BE2C (cell line): ENCODE measurements at places on chromosomes 5 and 9.

DNA sequence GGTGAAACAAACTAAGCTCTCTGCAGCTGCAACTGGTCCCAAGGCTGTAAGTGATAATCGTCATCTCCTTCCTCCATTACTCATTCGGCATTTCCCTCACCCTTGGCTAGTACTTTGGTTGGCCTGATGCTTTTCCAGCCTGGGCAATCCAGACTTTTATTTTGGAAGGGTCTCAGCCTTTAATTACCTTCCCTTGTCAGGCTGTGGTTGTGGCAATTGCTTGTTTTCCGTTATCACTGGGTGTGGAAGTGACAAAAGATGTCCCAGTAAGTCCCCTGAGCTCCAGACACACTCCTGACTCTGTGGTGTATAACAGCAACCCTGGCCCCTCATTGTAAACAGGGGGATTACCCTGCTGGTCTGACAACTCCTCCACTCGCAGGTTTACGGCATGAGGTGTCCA, 6.3 kb upstream of the FAF2 start:
- no peak for DNase-seq

DNA sequence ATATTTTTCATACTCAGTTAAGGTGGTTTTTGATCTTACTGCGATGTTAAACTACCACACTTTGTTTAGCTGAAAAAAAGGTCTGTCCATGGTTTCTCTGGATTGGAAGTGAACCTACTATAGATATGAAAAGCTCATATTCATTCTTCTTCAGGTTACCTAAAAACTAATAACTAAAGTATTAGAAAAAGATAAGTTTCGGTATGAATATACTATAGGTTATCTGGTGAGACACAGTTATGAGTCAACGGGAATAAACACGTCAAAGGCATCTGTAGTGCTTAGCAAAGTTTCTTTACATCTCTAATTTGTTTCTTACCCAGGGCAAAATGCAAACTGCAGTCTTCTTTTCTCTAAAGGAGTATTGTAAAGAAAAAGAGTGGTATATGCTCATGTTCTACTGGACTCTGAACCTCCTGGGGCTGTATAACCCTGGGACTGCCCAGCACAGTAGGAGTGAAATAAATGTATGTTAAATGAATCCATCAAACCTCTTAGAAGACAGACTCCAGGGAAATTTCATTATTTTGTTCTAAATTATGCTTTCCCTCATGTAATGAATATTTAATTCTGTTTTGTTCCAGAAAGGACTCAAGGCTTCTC, 521.9 kb downstream of the PDE4D start:
- no peak for DNase-seq

DNA sequence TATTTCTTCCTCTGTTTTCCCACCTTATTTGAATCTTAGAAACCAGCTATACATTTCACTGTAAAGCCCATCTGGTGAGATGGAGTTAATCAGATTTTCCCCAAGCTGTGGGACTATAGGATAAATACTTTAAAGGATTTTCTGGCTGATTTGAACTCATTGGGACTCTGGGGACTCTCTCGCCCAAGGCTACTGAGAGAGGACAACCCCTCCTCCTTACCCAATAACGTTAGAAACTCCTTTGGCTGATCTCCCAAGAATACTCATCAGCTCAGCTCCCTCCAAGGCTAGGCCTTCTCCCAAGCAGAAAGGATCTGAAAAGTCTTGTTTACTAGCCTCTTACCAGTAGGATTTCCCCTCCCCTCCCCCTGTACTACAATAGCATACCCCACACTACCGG, 1.5 kb upstream of the GLRA1 start:
- no peak for DNase-seq

DNA sequence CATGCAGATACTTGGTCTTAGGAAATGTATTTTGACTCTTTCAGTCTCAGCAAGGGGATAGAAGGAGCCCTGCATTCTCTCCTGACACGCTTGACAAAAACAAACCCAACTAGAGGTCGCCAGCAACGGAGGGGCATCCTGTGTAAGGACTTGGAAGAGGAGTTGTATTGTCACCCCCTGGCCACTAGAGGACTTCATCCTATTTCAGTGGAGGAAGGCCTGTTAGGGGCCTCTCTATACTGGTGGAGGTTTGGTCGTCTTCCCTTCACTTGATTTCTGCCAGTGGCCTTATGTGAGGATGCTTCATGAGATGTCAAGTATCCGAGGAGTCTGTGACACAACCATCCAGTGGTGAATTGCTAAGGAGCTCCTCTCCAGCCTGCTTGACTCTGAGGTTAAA, 122.8 kb upstream of the STC2 start:
- DNase-seq: peak; percentile 52

DNA sequence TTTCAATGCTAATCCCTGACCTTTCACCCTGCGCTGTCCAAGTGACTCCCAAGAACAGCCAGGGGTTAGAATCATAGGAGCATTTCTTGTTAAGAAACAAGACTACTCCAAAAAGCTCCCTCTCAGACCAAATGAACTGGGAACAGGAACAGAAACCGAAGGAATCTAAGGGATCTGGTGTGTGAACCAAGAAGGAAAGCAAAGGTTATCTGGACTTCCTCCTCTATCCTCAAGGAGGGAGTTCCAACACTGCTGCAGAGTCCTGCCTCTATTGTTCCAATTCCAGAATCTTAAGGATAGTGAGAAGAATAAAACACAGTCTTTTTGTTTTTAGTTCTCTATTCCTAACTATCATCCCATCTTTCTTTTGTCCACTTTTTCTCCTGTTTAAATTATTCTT, 87.2 kb downstream of the EPB41L4A start:
- DNase-seq: no peak

DNA sequence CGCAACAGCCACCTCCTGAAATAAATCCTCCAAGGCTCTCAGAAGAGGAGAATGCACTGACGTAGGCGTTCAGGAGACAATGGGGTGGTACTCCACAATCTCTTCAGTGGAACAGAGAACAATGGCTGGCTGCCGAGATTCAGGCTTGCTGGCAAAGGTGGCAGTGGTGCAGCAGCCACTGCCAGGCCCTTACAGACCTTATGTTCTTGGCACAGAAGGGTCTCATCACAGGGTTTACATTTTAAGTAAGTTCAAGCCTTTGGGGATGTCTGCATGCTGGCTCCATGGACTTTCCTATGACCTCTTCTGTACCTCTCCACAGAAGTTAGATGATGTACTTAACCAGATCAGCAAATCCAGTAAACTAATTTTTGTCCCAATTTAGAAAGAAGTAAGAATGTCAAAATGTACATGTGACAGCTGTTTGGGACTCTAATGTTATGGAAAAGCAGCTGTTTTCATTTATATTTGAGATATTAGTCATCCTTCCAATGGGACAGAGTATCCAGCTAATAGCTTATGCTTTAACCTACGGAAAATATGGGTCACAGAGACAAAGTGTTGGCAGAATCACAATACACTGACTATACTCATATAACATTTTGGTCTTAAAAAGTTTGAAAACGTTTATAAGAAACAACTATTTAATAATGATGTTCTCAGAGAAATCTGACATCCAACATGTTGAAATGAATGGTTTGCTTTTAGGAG, 180.9 kb downstream of the MAPKAP1 start:
- no peak for DNase-seq

- no peak for DNase-seq
Measured at GRCh38 chr5:39400713-39401578, 23.8 kb downstream of the DAB2 start.

- DNase-seq: no peak
Measured at GRCh38 chr5:95392593-95393182, 1.5 kb downstream of the FAM81B start.

DNA sequence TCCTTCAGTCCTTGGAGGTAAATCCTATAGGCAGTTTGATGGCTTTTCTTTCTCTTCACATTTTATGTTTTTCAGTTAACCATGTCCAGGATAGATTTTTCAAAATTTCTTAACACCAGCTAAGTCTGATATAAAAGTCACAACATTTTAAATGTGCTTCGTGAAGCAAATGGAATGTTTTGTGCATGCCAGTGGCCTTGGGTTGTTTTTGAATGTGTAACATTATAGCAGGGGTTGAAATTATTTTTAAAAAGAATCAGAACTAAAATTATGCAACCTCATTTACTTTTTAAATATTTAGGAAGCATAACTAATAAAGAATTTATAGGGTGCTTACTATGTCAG, 201.1 kb downstream of the ARHGEF28 start:
- no peak for DNase-seq

DNA sequence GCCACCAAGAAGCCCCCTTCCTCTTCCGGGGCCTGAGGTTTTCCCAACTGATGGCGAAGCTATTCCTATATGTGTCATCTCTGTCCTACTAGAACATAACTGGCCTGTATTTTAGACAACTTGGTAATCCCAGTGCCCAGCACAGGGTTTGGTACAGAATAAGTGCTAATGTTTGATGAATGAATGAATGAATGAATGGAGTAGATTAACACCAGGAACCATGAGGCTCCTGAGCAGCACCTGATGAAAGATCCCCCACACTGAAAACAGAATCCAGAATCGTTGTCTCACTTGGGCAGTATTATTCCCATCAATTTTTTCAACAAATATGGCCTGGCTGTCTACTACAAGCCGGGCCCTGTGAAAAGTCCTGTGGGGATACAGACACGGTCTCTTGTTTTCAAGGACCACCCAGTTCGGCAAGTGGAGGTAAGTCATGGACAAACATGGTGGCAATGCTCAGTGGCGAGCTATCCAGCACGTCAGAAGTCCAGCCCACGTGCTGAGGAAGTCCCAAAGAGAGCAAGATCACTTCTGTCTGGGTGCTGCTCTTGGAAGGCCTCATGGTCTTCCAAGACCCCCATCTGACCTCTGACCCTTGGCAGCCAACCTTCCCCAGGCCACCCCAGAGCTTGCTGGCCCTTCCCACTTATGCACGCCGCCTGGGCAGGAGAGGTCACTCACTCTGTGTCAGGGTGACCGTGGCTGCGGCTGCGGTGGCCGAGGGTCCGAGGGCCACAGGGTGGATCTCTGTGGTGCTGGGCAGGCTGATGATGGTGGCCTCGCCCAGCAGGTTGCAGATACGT, 1.0 kb downstream of the NAIF1 start:
- no peak for DNase-seq

- DNase-seq: peak; percentile 35
Measured at GRCh38 chr5:66129144-66129543, 15.0 kb upstream of the SREK1 start.

DNA sequence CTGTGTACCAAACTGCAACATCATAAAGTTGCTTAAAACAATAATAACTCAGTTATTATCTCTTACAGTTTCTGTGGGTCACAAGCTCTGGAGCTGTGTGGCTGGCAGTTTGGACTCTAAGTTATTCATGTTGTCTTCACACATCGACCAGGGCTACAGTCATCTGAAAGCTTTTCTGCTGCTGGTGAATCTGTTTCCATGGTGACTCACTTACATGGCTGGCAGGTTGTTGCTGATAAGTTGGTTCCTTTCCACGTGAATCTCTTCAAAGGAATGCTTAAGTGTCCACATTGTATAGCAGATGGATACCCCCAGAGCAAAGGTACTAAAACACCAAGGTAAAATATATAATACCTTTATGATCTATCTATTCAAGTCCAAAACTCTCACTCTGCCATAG, 44.8 kb upstream of the CYLC2 start:
- DNase-seq: no peak

DNA sequence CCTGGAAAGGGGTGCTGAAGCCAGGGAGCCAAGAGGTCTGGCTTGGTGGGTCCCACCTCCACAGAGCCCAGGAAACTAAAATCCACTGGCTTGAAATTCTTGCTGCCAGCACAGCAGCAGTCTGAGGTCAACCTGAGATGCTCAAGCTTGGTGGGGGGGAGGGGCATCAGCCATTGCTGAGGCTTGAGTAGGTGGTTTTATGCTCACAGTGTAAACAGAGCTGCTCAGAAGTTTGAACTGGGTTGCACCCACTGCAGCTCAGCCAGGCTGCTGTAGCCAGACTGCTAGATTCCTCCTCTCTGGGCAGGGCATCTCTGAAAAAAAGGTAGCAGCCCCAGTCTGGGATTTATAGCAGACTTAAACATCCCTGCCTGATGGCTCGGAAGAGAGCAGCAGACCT, 55.5 kb upstream of the FBXL17 start:
- DNase-seq: no peak

DNA sequence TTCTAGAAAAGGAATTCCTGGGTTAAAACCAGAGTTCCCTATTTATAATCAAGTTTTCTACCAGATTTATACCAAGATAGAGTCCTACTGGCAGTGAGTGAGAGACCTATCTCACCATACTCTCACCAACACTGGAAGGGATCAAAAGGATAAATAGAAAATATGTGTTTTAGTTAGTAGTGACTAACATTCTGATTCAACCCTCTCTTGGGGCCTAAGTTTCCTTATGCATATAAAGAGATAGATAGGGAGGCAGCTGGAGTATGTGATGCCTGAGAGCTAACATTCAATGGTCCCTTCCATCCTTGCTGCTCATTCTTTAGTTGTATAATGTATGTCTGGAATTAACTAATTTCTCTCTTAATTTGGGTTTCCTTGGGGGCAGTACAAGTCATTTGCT, 32.0 kb downstream of the CKMT2 start:
- DNase-seq: no peak

DNA sequence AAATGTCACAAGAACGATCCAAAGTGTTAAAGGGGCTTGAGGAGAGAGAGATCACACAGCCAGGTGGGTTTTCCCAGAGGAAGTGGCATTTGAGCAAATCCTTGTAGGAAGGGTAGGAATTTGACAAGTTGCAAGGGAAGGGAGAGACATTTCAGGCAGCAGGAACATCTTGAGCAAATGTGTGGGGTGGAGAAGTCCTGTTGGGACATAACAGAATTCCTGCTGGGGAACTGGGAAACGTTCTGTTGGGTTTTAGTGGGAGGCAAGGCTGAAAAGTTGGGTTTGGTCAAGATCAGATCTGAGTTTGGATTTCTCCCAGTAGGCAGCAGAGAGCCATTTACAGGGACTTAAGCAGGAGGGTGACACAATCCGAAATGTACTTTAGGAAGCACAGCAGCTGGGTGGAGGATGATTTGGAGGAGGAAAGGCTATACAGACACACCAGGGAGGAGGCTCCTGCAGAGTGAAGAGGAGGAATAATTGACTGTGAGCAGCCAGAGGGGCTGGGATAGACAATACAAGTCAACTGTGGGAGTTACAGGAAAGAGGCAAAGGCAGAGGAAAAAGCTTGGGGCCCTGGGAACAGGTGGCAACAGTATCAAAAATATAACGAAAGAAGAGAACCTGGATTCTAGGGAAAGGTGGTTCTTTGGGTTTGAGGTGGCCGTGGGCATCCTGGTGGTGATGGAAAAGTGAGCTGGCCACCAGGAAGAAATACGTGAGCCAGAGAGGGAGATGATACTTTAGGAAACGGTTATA, 3.1 kb upstream of the ZSWIM6 start:
- DNase-seq: no peak

DNA sequence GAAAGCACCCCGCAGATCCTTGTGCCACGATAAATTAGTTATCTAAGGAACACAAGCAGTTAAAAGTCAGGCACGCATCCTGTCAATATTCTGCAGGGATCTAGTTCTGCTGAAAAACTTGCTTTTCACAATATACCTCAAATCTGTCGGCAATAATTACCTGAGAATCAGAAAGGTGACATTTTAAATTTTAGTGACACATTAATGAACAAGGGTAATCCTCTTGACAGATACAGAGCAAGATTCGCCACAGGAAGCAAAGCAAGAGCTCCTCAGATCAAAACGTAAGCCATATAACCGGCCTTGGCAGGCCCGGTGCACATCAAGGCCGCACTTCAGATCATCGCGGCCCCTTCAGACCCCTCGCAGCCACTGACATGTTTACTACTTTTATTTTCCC, 185.7 kb downstream of the ATPSCKMT start:
- no peak for DNase-seq
